ENCODE measurements at places on chromosomes 1 and 21.

DNA sequence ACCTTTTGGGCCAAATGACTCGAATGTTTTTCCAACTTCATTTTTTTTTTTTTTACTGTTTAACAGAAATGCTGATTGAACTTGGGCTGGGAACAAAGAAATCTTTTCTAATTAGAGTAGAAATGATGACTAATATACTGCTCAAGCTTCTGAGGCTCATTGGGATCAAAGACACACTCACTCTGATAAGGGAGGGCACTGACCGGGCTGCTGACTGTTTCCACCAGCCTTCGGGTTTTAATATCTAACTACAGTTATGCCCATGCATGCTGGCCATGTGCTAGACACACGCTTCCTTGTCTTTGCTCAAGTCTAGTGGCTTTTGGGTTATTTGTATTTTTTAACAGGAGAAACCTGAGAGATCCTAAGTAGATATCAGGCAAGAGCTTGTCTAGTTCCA, 16.8 kb downstream of the ZBTB18 start:
- DNase-seq: no peak

DNA sequence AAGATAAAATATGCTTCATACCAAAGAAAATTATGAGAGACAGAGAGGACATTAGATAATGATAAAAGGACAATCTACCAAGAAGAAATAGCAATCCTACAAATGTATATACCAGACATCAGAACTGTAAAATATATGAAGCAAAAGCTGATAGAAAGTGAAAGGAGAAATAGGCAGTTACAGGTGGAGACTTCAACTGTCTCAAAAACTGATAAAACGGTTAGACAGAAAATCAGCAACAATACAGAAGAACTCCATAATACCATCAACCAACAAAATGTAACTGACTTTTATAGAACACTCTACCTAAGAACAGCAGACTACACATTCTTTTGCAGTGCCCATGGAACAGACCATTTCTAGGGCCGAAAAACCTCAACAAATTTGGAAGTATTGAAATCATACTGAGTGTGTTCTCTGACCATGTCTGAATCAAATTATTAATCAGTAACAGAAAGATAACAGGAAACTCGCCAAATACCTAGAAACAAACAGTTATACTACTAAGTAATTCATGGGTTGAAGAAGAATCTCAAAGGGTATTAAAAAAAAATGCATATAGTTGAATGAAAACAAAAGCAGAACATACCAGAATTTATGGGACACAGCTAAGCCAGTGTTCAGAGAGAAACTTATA, 132.1 kb downstream of the RPS6KC1 start:
- no peak for DNase-seq

- DNase-seq: no peak
Observed at GRCh38 chr1:240797050-240797449, 185.1 kb upstream of the GREM2 start.

DNA sequence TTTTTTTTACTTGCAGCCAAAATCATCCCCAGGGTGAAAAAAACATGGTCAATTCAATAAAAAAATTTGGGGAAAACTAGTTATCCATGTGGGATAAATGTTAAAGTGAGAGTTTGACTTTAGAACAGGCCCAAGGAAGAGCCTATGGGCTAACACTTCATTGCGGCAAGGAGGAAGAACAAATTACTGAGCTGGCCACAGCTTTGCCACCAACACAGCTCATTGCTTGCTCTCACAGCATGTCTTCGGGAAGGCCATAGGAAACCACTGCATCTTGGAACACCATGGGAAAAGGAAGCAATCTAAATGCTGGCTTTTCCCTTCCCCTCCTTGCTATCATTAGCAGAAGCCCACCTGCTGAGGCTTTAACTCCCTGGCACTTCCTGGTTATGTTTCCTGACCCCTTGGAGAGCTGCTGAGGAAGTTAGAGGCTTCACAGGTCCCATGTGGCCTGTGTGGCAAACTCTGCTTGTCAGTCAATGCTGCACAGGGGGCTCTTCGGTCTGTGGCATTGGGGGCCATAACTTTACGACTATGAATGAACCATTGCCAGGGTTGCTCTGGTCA, 86.0 kb downstream of the SLC25A24 start:
- DNase-seq: no peak

DNA sequence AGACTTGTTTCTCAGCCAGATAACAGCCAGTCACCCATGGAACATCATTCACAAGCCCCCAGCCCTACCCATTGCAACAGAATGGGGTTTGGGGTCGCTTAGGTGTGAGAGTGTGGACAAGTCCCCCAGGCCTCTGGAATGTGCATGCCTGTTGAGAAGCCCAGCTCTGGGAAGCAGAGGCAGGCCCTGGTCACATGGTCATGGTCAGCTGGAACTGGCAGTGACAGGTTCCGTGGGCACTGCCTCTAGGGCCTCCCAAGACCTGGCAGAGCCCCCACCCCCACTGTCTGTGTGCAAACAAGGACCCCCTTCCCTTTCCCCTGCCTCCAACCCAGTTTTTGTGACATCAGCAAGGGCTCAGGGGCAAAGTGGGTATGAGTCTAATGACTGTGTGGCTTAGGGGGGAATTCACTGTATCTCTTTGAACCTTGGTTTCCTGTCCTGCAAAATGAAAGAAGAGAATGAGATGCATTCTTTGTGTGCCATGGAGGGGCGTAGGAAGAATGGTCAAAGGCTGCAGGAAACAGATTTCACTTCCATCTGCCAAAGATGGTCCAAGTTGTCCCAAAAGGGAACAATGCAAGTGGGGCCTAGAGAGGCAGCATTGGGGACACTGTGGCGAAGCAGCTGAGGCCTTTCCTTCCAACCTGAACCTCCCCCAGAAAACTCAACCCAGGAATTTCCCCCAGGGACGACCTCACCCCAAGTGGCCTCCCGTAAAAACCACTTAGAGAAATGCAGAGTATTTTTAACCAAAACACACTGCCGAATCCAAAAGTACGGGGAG, 34.7 kb upstream of the SELENON start:
- no peak for DNase-seq

All from esophagus squamous epithelium (tissue), 5 donors.